Stimulated activated CD4-positive, alpha-beta T cell treated with anti-CD3 and anti-CD28 coated beads, Interleukin-1b, Interleukin-23, amount 100 ng/mL, for 4 hours (primary cell): ENCODE measurements at places on chromosomes 12 and 14.

DNA sequence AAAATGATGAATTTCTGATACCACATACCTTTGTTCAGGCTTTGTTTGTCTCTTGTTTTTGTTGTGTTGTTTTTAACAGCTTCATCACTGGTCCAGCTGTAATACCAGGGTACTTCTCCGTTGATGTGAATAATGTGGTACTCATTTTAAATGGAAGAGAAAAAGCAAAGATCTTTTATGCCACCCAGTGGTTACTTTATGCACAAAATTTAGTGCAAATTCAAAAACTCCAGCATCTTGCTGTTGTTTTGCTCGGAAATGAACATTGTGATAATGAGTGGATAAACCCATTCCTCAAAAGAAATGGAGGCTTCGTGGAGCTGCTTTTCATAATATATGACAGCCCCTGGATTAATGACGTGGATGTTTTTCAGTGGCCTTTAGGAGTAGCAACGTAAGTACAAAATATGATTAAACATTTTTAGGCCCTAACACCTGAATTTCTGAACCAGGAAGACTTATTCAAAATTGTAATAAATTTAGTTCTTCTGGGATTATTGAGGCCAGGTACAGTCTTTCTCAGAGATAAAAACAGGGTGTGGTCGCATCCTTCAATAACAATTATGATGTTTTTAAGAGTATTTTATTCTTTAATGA lies 22.4 kb downstream of the RXYLT1 start:
- no peak for DNase-seq

- DNase-seq, result no peak
Measured at GRCh38 chr12:25017336-25017735, 68.4 kb upstream of the BCAT1 start.

DNA sequence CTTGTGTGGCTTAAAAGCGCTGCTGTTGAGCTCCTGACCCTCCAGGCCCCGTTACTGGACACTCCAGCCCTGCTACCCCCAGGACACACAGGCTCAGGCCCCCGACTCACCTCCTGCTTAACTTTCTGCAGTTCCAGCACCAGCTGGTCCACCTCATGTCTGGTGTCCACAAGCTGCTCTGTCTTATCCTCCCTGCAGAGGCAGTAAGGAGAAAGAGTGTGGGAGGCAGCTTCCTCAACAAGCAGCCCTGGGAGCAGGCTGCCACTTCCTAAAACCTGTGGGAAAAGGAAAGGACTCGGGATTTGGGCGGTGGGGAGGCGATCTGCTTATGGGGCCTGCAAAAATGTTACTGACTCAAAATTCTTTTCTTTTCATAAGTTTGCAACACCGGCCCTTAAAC lies 79.2 kb downstream of the CCDC88C start:
- DNase-seq, result no peak

GRCh38 chr12:23891115-23891514 lies 58.4 kb downstream of the SOX5 start:
- DNase-seq, result no peak

DNA sequence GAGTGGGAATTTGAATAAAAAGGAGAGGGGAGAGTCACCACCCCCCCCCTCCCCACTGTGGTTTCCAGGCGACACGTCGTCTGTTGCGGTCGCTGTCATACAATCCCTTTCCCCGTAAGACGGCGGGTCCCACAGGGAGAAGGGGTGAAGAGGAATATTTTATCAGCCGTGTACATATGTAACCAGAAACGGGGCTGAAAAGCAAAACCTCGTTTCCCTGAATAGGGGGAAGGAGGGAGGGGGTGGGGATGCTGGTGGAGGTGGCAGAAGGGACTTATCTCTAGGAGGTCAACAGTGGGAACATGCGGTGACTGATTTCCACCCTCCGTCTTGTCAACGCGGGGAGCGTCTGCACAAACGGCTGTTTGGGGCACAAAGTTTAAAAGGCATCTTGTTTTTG lies 171.4 kb downstream of the RBM19 start:
- no peak for DNase-seq

DNA sequence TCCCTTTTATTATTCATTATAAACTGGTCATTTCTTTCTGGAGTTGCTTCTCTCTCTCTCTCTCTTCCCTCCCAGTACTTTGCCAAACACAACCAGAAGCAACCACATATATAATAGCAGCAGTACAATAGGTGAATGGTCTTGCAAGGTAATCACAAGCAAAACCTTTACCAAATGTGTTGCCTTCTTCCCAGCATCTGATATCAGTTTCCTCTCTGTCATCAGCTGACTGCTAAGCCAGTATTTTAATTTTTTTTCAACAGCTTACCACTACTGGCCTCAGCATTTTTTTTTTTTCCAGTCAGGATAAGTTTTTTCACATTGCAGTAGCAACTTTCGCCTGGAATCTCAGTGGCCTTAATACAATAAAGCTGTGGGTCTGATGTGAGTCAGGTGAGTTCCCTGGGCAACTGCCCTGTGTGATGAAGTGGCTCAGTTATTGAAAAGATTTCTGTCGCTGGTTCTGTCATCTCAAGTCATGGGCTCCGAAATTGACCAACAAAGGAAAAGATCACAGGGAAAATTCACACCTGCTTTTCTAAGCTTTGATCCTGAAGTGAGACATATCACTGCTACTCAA lies 282.5 kb upstream of the AMIGO2 start:
- no peak for DNase-seq

DNA sequence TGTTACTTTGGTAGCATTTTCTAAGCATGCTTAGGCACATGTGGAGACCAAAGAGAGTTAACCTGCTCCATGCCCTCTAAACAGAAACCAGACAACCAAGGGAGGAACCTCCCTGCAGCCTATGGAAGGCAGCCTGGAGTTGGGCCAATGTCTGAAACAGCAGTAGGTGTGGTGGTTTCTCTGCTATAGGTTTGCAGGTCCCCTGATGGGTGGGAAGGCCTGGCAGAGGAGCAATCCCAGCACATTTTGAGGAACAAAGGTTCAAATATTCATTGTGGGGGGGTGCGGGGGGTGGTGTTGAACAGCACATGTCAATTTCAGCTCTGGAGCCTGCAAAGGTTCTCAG lies 65.4 kb downstream of the DACT1 start:
- DNase-seq, result no peak

- no peak for DNase-seq
Measured at GRCh38 chr12:127063339-127064072, 1203.5 kb upstream of the TMEM132C start.

DNA sequence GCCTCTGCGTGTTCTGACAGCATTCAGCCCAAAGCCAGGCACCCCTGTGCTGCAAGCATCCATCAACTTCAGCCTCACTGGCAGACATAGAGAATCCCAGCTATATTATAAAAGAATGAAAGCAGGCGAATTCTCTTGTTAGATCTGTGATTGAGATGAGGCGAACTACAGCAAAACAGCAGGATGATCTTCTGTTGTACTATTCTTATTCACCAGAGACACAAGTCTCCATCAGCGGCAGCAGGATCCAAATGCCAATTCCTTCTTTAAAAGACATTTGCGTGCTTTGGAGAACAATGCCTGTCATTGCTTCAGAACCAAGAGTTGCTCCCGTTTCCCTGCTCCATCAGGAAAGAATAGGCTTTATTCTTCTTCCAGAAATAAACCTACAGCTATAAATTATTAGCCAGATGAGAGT lies 188.9 kb downstream of the SLC41A2 start:
- no peak for DNase-seq

DNA sequence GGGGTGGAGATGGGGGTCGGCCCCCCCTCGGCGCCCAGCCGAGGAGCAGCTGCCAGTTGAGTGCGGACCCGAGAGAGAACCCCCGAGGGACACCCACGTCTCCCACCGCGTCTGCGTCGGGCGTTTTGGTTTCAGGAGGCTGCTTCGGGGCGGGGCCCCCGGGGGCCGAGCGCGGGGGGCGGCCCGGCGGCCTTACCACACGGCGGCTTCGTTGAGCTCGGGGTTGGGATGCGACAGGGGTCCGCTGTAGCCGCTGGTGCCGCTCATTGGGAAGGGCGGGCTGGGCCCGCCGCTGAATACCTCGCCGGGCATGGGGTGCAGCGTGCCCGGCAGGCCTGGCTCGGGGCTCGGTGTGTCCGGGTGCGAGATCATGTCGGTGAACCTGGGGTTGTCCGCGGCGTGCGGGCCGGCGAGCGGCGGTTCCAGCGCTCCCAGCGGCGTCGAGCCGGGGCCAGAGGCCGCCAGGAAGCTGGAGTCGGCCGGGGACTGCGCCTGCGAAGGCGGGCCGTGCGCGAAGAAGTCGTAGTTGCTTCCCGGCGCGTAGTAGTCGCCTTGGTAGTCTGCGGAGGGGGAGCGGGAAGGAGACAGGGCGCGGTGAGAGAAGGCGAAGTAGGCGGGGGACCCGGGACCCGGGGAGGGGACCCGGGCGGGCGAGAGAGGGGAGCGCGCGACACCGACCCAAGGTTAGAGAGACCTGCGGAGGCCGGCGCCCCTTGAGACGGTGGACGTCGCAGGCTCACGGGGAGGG lies 8.5 kb downstream of the LHX5 start:
- no peak for DNase-seq

- DNase-seq, result no peak
Measured at GRCh38 chr12:94614288-94614721, 36.1 kb downstream of the TMCC3 start.

DNA sequence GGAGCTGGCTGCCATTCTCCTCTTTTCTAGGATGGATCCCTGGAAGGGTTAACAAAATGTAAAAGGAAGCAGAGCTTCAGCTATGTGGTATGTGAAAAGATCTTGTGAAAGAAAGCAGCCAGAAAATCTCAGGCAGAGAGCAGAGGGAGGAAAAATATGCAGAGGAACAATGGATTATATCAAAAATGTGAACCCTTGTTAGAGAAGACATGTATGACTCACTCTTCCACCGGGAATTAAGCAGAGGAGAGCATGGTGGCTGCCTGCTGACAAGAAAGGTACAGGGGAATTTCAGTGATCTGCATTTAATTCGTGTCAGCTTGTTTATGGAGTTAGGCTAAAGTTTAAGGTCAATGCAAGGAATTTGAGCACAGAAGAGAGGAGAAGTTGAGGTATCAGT lies 46.3 kb downstream of the KCNA1 start:
- no peak for DNase-seq

DNA sequence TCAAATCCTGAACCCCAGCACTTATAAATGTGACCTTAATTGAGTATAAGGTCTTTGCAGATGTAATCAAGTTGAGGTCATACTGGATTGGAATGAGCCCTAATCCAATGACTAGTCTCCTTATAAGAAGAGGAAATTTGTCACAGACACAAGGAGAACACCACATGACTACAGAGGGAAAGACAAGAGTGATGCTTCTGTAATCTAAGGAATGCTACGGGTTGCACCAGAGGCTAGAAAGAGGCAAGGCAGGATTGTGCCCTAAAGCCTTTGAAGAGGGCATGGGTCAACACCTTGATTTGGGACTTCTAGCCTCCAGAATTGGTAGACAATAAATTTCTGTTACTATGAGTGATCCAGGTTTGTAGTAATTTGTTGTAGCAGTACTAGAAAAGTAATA lies 135.0 kb downstream of the FOXG1 start:
- no peak for DNase-seq

DNA sequence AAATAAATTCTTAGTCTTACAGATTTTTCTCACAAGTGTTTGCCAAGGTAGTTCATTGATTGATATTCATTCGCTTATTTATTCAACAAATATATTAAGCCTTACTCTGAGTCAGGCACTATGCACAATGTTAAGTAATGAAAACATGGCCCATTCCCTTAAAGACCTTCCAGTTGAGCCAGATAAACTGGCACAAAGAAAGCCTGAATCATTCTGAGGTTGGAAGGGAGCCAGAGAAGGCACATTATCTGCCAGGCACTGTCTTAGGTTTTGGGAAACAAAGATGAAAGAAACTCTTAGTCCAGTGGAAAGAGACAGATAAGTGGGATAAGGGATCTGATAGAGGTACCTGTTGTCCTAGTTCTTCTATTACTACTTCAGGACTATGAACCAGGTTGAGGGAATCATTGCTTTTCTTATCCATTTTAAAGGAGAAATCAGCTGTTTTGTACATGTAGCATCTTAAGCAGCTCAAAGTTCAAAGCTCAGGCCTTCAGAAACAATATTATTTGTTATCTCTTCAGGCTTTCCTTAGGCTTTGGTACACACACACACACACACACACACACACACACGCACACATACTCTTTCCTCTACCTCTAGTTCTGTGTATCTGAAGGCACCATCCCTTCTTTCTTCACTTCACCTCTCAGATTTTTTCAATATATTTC lies 27.0 kb downstream of the PDE6H start:
- DNase-seq, result no peak

DNA sequence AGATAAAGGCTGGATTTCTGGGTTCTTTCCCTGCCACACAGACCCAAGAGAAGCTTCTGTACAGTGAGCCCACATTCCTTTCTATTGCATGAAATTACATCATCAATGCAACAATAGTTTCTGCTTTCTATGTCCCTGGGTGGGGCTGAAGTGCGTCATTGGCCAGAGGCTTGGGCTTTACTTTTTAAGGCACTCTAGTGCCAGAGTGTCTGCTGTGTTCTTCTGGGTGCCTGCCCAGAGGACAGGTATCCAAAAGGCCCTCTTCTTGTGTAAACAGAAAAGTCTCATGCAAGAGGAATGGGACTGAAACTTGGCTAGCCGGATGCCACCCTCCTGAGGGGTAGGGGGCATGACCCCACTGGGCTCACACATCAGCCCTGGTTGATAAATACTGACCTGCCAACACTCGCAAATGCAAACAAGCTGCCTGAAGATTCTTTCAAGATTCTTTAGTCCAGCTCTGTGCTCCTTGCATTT lies 5.9 kb downstream of the KRT86 start:
- DNase-seq, result no peak

DNA sequence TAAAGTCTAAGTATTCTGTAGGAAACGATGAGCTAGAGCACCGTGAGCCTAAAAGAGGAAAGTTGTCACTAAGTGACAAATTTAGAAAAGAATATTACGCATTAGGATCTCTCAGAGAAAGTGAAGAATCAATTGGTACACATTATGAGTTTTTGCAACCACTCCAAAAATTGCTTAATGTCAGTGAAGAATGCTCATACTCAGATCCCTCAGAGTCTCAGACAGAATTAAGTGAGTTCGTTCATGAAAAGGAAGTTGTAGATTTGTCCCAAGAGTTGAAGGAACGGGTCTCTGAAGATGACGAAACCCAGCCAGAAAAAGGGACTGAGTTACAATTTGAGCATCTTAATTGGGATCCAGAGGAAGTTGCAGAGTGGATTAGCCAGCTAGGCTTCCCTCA lies 1.5 kb downstream of the SAMD15 start:
- DNase-seq, result no peak

GRCh38 chr12:126780343-126780742 lies 1486.6 kb upstream of the TMEM132C start:
- DNase-seq, result no peak

GRCh38 chr12:2300886-2301285 lies 248.1 kb downstream of the CACNA1C start:
- DNase-seq, result no peak
